Activated CD8-positive, alpha-beta memory T cell treated with anti-CD3 and anti-CD28 coated beads for 4 hours (primary cell): ENCODE measurements at places on chromosomes 7 and 10.

GRCh38 chr10:77537720-77538373 is 99.8 kb downstream of the KCNMA1 start:
- no peak for DNase-seq

DNA sequence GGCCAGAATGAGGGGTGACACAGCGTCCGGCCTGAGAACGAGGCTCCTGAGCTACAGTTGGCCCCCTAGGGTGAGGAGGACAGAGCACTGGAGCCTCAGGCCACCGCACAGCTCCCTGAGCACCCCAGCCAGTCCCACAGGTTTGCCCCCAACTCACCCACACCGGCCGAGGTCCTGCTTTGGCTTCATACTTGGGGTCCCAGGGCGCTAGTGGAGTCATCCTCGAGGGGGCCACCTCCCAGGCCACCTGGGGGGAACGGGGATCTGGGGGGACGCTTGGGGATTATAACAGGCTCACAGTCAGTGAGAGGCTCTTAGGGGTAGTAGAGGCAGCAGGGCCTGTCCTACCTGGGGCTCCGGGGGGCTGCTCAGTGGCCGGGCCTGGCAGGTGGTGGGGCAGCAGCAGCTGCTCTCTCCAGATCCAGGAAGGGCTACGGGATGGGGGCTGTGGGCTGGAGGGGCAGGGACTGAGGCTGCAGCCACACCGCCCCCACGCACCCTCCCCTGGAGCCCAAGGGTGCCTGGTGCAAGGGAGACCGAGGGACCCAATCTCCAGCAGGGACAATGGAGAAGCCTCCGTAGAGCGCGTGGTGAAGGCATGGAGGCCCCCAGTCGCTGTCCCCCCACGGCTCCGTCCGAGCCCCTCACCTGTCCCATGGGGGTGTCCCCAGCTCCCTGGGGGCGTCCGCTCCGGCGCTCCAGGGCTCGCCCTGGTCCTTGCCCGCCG is 588 bp downstream of the SAP25 start:
- DNase-seq, result no peak

- no peak for DNase-seq
Observed at GRCh38 chr10:52221923-52222322, 92.2 kb upstream of the DKK1 start.

- peak; percentile 61 for DNase-seq
Observed at GRCh38 chr10:121927841-121928527, at the start of gene ATE1. Gene ATE1, minus strand, starts transcription at chr10:121928031. Its CDS starts 82 bp downstream, at chr10:121927949.

GRCh38 chr10:75612904-75613684 is 181.7 kb downstream of the LRMDA start:
- no peak for DNase-seq

DNA sequence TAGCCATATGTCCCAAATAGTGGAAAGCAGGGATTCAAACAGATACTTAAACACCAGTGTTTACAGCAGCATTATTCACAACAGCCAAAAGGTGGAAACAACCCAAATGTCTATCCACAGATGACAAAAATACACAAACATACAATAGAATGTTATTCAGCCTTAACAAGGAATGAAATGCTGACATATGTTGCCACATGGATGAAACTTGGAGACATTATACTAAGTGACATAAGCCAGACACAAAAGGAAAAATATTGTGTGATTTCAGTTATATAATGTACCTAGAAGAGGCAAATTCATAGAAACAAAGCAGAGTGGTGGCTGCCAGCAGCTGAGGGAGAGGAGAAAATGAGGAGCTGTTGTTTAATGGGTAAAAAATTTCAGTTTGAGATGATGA is 533.9 kb upstream of the FZD8 start:
- no peak for DNase-seq

DNA sequence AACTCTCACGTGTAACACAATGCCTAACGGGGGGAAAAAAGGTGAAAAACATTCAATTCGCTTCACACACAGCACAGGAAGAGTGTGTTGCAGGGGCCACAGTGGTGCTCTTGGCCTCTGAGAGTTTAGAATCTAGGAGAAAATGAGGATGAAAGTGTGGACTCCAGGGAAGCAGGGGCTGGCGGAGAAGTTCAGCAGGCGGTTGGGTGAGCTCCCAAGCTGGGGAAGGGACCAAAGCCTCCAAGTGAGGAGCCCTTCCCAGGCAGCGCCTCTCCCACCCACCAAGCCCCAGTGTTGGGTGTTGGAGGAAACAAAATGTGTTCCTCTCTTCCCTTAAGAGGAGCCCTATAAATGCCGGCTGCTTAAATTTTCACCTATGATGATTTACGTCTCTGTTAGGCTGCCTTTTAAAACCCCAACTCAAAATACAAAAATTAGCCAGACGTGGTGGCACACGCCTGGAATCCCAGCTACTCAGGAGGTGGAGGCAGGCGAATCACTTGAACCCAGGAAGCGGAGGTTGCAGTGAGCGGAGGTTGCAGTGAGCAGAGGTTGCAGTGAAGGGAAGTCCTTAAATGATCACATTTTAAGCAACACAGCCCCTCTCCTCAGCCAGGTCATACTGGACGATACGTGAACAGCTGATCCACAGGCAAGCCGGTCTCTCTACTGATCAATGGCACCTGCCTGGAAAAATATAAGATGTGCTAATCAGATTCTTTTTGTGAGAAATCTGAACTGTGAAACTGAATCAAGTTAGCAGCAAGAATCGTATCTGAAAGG is 735.2 kb downstream of the PARD3 start:
- no peak for DNase-seq

- no peak for DNase-seq
Observed at GRCh38 chr10:131851346-131851745, 49.5 kb upstream of the PPP2R2D start.
